ENCODE measurements at places on chromosomes 12 and 14. TPM values are rescaled to one million over a fixed set of nuclear protein-coding genes. Genes with fewer than 3 reads are reported as not detected.

Gene RNASE7
- total RNA-seq: not detected

Gene FLVCR2
- total RNA-seq: 0.79 TPM

GRCh38 chr14:56027916-56028712, 90.1 kb upstream of the PELI2 start:
- no peak for DNase-seq

Gene GLT8D2
- 6.0 TPM for total RNA-seq

DNA sequence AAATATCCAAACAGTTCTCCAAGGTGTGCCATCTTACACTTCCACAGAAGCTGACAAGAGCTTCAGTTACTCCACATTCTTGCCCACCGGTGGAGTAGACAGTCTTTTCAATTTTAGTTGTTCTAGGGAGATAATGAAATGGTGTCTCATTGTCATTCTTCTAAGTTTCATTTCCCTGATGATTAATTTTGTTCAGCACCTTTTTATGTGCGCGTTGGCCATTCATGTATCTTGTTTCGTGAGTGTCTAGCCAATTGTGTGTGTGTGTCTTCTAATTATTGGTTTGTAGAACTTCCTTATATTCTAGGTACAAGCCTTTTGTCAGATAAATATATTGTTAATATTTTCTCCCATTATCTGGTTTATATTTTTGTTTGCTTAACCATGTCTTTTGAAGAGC, 63.1 kb downstream of the GLT1D1 start:
- DNase-seq: no peak

- no peak for DNase-seq
Measured at GRCh38 chr12:3204143-3204542, 127.0 kb downstream of the TSPAN9 start.

DNA sequence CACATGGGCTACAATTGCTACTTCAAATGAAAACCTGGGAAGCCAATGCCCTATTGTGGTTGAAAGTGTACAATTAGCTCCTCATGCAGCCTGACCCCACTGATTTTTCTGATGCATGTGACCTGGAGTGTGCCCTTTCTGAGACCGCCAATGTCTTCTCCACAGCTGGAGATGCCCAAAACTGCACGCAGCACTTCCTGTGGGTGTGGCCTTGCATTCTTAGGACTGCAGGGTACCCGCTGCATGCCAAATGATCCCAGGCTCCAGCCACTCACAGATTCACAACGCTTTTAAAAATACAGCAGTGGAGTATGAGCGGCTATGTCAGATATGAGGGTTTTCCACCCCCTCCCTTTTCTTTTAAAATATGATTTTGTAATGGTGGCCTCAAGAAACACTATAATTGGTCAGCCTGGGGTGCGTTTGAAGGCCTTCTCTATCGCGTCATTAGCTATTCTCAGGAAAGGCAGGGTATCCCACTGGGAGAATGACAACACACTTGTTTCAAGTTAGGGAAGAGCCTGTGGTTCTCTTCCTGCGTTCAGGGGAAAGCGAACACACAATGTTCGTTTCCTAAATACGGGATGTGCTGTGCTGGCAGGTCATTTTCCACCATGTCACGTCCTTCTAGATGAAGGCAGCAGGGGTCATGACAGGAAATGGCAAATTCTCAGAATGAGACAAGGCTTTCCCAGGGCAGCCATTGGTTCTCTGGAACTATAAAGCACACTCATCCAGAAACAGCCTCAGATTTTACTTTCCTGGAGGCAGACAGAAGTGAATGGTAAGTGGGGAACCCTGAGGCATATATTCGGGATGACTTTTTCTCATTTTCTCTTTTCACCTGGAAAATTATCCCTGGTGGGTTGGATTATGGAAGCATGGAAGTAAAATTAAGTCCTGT, at the start of gene APOLD1:
APOLD1 (plus strand) TSS at position 749 of the 904 bp plus-strand sequence; CDS start at position 782, 33 bp downstream.
- peak; percentile 98 for DNase-seq

- no peak for DNase-seq
Measured at GRCh38 chr14:63273717-63274655, 44.7 kb downstream of the GPHB5 start.

Gene RNASE3
- total RNA-seq: not detected

Gene TRIM9
- under 0.01 TPM for total RNA-seq

Gene NR1H4
- not detected for total RNA-seq

Measured in lung microvascular endothelial cell (primary cell).